ENCODE measurements at places on chromosomes 16 and 17. TPM values are rescaled to one million over a fixed set of nuclear protein-coding genes. Genes with fewer than 3 reads are reported as not detected.

DNA sequence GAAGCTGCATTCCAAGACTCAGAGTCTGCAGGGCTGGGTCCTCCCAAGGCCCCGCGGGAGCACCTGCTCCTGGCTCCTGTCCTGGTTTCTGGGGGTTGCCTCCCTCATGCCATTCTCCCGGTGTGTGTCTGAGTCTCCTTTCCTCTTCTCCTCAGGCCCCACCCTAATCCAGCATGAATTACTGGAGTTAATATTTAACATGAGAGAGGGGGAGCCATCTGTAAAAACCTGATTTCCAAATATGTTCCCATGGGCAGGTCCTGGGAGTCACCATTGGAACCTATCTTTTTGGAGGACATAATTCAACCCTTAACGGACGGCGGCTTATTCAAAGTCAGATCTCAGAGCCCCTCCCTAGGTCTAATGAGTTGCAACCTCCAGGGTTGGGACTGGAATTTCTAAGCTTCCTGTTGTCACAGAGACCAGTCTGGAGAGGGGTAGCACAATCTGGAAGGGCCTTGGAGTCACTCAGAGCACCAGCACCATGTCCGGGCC is 5.4 kb downstream of the C17orf99 start:
- DNase-seq = no peak

DNA sequence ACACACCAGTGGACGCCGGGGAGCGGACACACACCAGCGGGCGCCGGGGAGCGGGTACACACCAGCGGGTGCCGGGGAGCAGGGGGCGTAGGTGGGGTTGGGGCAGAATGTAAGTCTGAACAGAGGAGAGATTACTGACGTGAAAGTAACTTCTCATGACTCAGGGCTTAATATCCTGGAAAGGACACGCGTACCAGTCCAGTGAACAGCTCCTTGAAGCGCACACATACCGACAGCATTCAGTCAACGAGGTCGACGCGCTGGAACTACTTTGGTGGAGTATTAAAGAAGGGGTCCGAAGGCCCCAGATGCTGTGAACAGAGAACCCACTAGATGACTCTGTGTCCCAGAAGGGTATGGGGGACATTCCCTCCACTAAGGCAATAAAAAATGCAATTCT is 129.6 kb downstream of the ENGASE start:
- no peak for DNase-seq

Gene PFN1
- polyA plus RNA-seq = 1,029 TPM

- DNase-seq = no peak
Measured at GRCh38 chr16:11630768-11631056, 37.5 kb upstream of the SNN start.

DNA sequence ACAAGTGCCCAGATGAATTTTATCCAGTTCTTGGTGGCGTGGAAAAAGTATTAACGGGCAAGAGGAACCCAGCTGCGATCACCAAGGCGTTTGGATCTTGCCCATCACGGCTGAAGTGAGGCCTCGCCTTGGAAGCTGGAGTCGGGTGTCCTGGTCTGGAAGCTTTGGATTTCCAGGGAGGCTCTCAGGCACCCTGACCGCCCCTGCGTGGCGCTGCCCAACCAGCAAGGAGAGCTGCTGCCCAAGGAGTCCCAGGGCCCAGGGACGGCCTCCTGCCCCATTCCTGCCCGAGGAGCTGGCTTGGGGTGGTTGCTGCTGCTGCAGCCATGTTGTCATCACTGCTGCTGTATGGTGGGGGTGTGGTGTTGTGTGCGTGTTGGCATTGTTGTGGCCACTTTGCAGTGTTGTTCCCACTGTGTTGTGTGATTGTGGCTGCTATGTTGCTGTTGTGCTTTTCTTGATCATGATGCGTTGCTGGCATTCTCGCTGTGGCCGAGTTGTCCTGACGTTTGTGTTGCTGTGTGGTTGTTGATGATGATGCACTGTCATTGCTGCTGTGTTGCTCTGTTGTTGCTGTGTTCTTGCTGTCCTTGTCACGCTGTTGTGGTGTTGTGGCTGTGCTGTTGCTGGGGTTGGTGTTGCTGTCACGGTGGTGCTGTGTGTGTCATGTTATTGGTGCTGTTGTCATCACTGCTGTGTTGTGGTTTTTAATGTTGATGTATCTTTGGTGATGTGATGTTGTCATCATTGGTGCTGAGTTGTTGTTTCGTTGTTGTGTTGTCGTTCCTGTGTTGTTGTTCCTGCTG is 318.8 kb downstream of the C16orf95 start:
- DNase-seq = no peak

Gene GCGR
- not detected for polyA plus RNA-seq

- no peak for DNase-seq
Measured at GRCh38 chr17:82297280-82297713, 20.1 kb downstream of the CD7 start.

Gene EME2
- 6.3 TPM for polyA plus RNA-seq

Gene CDH8
- 0.18 TPM for polyA plus RNA-seq

Gene AGRP
- not detected for polyA plus RNA-seq

Gene CTRB1
- polyA plus RNA-seq = not detected

DNA sequence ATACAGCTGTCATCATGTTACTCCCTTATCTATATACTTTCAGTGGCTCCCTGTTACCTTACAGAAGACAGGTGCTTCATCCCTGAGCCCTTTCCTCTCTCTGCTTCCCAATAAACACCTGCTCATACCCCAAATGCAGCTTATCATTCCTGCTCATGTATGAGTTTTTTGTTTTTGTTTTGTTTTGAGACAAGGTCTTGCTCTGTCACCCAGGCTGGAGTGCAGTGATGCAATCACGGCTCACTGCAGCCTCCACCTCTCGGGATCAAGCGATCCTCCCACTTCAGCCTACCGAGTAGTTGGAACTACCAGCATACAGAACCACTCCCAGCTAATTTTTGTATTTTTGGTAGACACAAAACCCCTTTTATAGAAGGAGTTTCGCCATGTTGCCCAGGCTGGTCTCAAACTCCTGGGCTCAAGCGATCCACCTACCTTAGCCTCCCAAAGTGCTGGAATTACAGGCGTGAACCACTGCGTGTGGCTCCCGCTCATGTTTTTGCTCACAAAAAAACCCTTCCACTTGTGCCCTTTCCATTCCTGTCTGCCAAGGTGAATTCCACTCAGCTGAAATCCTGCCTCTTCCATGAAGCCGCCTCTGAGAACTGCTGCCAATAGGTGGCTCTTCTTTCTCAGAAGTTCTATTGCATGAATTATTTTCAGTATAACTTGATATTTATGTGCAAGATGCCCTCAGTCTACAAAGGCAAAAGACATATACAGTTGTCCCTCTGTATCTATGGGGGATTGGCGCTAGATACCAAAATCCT is 7.9 kb upstream of the RNF157 start:
- DNase-seq = no peak

DNA sequence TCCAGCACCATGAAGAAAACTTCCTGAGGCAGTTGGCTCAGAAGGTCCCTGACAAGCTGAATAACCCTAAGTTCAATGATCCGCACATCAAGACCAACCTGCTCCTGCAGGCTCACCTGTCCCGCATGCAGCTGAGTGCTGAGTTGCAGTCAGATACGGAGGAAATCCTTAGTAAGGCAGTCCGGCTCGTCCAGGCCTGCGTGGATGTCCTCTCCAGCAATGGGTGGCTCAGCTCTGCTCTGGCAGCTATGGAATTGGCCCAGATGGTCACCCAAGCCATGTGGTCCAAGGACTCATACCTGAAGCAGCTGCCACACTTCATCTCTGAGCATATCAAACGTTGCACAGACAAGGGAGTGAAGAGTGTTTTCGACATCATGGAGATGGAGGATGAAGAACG is 88.4 kb upstream of the SMURF2 start:
- DNase-seq = no peak

- peak; percentile 9 for DNase-seq
Measured at GRCh38 chr17:3813171-3813570, 12.2 kb upstream of the ITGAE start.

GRCh38 chr17:66543526-66543925 is 241.1 kb downstream of the PRKCA start:
- DNase-seq = no peak

GRCh38 chr16:30656974-30657865 is 1.0 kb upstream of the FBRS start:
- DNase-seq = no peak

DNA sequence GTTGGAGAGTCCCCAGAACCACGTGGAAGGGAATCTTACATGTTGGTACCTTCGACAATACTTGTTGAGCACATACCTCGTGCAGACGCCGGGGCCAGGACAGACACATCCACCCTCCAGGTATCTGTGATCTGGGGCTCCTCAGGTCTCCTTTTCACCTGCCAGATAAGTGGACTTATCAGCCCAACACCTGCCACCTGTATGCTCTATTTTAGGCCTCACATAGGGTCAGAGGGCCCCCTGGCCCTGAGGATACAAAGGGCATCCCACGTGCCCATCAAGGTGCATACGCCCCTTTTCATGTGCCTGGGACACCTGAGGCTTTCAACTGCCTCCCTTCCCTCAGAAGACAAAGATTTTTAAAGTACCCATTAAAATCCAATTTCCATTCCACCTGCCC is 212.7 kb downstream of the MRTFB start:
- DNase-seq = no peak

GRCh38 chr16:66741169-66741900 is 10.1 kb downstream of the DYNC1LI2 start:
- no peak for DNase-seq

Gene SHISA9
- 0.08 TPM for polyA plus RNA-seq

- DNase-seq = no peak
Measured at GRCh38 chr17:42122371-42123303, at the start of gene HSPB9. Gene HSPB9 (plus strand): TSS chr17:42122804. CDS start chr17:42122851, 47 bp downstream.

All from keratinocyte (primary cell).